ENCODE measurements at places on chromosomes 12 and 14.

DNA sequence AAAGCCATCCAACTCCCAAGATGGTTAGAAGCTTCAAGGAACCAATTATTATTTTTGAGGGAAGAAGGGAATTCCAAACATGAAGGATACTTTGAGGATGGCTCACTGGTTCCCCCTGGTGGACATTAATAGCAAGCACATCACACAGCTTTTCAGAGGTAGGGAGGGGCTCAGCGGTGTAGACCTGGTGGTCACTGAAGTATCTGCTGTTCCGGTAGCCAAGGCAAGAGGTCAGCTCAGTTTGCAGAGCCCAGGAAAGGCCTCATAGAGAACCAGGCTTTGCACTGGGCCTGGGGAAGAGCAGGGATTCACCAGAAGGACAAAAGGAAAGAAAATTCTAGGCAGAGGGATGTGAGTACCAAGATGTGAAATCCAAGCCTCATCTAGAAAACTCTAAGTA is 118.7 kb downstream of the KSR2 start:
- peak; percentile 70 for DNase-seq

DNA sequence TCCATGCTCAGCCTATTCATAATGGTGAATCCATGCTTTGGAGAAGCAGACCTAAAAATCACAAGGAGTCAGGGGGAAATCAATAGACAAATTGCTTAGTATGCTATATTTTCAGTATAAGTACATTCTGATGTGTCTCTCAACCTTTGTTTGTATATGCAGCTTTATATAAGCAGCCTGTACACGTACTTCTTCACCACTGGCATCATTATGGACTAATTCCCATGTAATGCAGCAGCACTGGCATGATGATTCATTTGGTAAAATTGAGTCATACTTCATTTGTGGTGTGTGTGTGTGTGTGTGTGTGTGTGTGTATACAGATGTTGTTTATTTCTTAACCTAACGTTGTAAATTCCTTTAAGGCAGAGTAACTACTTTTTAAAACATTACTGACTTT is 10.9 kb downstream of the DCP1B start:
- DNase-seq = no peak

GRCh38 chr14:73173092-73173735 is 36.9 kb downstream of the PSEN1 start:
- DNase-seq = no peak

DNA sequence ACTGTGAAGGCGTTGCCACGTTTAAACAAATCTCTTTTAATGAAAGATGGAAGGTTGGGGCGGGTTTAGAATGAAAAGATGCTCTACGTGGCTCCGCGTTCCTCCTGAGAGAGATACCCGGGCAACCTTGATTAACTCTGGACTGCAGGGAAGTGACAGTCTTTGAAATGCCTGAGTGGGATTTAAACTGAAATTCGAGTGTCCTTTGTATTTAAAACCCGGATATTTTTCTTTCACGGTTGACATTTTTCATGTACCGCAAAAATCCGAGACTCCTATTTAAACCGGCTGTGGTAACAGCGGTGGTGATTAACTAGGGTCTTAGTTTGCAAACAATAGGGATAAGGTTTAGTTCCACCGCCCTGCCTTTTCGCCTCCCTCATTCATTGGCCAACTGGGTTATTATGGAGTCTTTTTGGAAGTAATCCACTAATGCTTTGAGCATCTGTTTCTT is 707 bp downstream of the G2E3 start:
- DNase-seq = peak; percentile 33

- no peak for DNase-seq
Observed at GRCh38 chr14:103686831-103687485, 28.3 kb downstream of the XRCC3 start.

GRCh38 chr12:30996255-30996654 is 69.7 kb downstream of the TSPAN11 start:
- DNase-seq = no peak

DNA sequence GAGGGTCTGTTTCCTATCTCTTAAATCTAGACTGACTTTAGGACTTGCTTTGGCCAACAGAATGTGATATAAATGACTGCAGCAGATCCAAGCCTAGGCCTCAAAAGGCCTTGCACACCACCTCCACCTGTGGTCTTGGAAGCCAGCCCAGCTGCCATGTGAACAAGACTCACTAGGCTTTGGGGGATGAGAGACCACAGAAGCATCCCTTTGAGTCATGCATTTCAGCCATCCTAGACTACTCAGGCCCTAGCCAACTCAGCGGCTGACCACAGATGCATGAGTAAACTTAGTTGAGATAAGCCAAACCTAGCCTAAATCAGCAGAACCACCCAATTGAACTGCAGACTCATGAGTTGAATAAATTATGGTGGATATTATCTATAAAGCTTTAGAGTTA is 87.7 kb downstream of the KCNH5 start:
- DNase-seq = no peak

- DNase-seq = no peak
Observed at GRCh38 chr12:2390850-2391390, 338.1 kb downstream of the CACNA1C start.

DNA sequence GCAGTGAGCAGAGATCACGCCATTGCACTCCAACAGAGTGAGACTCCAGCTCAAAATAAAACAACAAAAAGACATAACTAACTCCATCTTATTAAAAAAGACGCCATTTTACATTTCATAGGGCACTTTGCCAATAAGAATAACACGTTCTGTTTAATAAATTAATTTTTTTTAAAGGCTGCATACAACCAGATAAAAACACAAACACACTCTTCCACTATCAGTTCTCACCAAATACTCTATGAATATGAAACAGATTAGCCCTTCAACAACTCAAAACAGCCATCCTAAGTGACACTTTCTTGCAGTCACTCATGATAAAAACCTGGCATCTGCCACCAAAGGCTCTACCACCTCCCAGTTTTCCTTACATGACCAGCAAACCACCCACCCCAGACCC is 16.1 kb downstream of the AICDA start:
- no peak for DNase-seq

DNA sequence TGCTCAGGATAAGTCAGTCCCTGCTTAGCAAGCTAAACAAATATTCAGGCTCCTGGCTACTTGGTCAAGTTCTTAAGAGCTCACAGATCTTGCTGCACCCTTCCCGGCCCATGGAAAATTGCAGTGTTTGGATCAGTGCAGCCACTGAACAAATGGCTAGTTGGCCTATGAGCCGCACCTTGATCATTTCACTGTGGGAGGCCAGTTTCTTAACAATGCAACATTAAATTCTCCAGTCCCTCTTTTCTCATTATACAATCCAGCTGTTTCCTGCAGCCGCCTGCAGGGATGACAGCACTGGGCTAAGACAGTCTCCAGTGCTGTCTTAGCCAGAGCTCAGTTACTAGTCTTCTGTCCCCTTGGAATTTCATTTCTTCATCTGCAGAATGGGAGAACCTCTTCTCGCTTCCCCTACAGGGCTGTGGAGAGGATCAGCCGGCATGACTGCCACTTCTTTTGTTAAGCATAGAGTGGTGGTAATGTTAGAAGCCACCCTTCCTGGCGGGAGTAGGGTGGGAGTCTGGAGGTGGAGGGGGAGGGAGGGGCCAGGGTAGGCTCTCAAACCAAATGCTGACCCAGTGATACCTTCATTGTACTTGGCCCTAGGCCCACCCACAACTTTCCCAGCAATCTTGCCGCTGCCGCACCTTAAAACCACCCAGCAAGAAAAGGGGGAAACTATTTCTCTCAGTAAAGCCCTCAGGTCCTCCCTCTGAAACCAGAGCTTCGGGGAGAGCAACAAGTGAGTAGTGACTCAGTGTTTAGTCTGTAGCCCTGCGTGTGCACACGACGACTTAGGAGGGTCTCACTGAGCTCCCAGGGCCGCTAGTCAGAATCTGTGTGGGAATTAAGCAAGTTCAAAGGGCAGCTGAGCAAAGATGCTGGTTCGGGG is 145.7 kb downstream of the NUAK1 start:
- peak; percentile 31 for DNase-seq

DNA sequence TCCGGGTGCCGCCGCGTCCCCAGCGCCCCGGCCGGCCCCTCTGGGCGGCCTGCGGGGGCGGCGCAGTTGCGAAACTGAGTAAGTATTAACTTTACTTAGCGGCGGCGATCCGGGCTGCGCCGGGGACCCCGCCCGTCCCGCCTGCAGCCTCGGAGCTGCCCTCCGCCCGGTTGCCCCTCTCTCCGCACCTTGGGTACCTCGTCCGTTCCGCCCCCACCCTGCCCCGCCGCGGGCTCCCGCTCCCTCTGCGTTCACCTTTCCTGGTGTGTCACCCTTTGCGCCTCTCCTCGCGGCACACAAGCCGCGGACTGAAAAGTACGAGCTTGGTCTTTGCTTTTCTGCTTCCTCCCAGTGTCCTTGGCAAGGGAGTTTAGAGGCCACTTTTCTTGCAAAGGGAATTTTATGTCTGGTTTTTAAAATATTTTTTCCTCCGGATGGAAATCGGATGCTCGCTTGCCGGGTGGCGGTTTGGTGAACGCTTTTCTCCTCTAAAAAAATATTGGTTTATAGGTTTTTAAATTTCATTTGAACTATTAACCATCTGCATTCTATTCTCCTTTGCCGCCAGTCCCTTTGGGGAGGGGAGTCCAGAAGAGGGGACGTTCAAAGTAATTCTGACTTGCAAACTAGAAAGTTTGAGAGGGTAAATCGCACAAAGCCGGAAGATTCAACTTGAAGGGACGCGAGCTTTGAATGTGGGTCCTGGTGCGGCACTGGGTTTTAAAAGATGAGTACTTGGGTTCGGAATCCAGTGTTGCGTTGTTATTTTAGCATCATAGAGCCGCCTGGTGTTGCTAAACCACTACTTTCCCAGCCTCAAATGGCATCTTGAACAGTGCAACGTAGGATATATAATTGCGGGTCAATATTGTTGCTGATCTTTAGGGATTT is 834 bp downstream of the RASSF8 start:
- DNase-seq = peak; percentile 61

GRCh38 chr12:86663716-86664115 is 407.5 kb upstream of the MGAT4C start:
- DNase-seq = no peak

DNA sequence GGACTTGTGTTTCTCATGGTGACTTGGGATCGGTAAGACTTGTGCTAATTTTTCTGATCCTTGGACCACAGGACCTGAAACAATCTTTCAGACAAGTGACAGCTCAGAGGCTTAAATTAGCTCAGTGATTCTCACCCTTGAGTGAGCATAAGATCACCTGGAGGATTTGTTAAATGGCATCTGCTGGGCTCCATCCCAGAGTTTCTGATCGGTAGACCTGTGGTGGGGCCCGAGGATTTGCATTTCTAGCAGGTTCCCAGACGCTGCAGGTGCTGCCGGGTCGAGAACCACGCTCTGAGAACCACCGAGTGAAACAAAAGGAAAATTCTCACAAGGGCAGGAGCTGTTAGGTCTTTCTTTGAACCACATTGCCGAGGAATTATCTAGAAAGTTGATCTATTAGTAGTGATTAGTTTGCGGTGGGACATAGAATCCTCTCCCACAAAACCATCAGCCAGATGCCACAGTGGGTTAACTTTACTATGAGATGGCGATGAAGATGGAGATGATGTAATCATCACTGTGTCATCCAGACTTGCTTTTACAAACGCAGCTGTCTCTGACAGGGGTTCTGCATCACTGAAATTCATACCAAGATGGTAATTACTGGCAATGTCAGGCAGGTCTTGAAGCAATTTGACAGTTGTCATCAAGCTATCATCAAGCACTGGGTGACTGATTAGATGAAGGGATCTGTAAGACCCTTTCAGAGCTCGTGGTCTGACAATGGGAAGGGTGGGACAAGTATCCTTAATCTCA is 184.0 kb downstream of the AACS start:
- DNase-seq = no peak

- no peak for DNase-seq
Observed at GRCh38 chr12:34401659-34402227, 379.4 kb downstream of the ALG10 start.

Data from ELF-1 (cell line).